Stimulated activated CD8-positive, alpha-beta memory T cell treated with anti-CD3 and anti-CD28 coated beads, Interleukin-12 subunit alpha, Interleukin-12 subunit beta, amount 100 ng/mL, for 4 hours (primary cell): ENCODE measurements at places on chromosomes 1 and 21.

DNA sequence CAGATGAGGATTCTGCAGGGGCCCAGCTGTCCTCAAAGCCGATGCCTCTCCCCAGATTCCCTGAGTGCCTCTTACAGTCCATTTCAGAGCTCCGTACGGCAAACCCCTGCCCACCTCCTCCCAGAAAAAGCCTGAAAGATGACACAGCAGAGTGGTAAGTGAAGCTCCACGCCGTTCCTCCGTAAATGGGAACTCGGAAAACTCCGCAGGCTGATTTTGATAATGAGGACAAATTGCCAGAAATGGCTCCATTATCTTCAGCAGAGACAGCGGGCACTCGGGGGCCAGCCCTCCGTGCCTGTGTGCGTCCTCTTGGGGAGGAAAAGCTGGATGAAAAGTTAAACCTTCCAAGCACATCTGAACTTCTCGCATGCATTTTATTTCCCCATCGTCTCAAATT is 81.1 kb downstream of the NPHP4 start:
- no peak for DNase-seq

DNA sequence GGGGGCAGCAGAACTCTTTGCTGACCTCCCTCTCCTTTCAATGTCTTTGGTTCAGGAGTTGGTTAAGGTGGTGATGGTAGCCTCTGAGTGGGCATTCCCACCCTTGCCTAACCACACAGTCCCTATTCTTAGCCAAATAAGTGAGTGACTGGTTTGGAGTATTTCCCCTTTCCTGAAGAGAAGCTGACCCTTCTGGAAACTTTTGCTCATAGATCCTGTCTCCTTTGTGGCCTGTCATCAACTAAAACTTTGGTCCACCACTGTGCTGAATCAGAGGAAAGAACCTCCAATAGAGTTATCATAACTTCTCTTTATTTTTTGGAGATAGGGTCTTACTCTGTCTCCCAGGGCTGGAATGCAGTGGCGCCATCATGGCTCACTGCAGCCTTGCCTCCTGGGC is 31.1 kb downstream of the C1orf21 start:
- DNase-seq: no peak

DNA sequence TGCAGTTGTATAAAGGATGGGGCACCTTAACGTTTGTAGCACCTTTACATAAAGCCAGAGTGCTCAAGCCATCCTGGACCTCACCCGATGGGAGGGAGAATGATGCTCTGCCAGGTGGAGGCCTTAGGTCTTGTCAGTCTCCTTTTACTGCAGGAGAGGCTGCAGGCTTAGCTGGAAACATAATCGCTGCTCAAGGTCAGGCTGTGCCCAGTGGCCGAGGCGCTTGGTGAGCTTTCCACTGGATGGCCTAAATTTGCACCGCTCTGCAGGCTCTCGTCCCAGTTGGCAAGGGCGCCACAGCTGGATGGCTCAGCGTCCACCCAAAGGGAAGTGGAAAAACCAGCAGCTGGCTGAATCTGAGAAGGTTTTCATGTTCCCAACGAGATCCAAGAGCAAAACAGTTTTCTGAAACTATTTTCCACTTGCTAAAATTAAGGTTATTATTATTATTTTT is 438.9 kb downstream of the CAMTA1 start:
- no peak for DNase-seq

DNA sequence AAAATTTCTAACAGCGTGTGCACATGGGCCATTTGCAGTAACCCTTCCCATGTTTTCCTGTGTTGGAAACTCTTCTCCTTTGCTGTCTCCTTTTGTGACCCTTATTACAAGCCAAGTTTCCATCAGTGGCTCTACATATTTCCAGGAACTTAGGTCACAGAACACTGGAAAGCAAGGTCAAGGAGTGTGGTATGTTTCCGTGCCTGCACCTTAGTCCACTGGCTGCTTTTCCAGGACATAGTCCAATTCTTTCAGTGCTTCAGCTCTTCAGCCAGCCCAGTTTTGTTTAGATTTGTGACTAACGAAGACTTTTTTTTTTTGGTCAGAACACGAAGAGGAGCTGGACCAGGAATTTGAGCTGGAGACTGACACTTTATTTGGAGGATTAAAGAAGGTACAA is 33.8 kb downstream of the HHAT start:
- DNase-seq: no peak

DNA sequence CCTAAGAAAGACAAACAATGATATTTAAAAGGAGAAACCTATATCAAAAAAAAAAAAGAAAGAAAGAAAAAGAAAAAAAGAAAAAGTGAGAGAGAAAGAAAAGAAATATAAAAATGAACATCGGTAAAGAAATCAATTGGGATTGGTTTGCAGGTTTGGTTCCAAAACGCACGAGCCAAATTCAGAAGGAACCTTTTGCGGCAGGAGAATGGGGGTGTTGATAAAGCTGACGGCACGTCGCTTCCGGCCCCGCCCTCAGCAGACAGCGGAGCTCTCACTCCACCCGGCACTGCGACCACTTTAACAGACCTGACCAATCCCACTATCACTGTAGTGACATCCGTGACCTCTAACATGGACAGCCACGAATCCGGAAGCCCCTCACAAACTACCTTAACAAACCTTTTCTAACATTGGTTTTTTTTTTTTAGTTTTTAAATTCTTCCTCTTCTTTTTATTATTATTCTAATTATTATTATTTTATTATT is 11.7 kb downstream of the LHX9 start:
- no peak for DNase-seq

DNA sequence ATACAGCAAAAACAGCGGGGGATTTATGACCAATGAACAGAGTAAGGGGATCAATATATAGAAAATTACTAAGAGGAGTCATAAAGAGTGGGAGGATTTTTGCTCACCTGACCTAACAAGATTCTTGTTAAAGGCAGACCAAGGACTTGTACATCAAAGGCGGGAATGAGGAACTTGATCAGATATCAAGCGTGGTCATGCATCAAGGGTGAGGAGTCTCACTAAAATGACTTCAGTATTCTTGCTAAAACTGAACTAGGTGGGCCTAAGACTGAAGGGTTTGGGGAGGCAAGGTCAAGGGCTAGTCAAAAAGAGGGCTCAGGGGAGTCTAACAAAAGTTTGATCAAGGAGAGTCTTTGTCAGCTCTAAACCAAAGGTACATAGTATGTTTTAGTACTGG is 2.1 kb downstream of the MOV10 start:
- DNase-seq: no peak

GRCh38 chr1:239841631-239842030 is 250.1 kb upstream of the FMN2 start:
- no peak for DNase-seq

DNA sequence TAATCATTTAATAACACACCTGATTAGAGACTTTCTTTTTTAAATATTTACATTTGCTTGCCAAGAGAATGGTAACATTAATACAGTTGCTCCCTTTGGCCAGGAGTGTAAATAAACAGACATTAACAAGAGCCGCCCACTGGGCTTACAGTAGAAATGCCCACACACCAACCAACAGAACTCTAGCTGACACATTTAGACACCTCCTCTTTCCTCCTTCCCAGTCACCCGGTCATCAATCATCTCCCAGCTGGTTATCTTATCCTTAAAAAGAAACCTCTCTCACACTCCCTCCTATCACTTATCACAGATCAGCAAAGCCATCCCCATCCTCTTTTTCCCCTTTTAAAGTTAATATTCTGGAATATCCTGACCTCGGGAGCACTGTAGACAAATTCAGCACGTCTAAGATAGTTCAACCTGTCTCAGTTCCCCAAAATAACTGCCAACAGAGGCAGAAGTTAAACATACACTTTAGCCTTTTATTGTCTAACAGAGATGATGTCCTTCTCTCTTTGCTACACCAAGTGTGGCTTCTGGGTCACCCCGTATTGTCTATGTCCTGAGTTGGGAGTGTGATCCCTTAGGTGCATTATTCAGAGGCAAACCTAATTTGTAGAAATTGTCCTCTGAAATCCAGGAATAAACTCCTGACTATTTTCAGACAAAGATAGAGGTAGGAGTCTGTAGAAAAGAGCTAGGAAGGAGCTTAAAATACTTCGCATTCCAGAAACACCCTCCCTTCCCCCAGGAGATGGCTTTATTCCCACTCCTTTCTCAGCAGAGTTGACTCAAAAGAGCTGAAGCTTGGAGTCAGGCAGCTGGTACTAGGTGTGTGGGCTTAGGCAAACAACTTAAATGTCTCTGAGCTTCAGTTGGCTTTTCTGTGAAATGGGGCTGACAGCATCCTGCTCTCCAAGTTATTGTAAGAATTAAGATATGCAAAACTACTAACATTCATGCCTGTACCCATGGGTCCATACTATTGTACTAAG is 8.8 kb downstream of the MYCL start:
- no peak for DNase-seq

- DNase-seq: no peak
Measured at GRCh38 chr1:169392406-169392805, 24.4 kb downstream of the BLZF1 start.

- DNase-seq: no peak
Measured at GRCh38 chr1:33931111-33931475, 67.2 kb downstream of the HMGB4 start.

GRCh38 chr1:147177611-147178380 is 5.5 kb upstream of the PRKAB2 start:
- no peak for DNase-seq

- DNase-seq: no peak
Measured at GRCh38 chr1:77556045-77556444, 126.4 kb downstream of the ZZZ3 start.

DNA sequence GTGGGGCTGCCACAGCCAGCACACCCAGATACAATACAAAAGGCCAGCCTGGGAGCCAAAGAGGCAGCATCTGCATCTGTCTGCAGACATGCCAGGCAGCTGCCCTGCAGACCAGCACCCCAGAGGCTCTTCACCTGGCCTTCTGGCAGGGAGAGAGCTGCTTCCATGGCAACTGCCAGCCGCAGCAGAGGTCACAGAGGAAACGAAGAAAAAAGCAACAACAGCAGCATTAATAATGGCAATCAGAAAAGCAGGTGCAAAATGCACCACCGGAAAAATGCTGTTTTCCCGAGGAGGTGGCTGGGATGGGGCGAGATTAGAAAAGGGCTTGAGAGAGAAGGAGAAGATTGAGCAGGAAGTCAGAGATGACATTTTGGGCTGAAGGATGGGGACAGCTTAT is 309.5 kb downstream of the PCP4 start:
- DNase-seq: no peak

- no peak for DNase-seq
Measured at GRCh38 chr1:58802640-58803399, 19.0 kb upstream of the JUN start.

GRCh38 chr1:241998412-241998921 is 431 bp downstream of the MAP1LC3C start:
- peak; percentile 8 for DNase-seq

DNA sequence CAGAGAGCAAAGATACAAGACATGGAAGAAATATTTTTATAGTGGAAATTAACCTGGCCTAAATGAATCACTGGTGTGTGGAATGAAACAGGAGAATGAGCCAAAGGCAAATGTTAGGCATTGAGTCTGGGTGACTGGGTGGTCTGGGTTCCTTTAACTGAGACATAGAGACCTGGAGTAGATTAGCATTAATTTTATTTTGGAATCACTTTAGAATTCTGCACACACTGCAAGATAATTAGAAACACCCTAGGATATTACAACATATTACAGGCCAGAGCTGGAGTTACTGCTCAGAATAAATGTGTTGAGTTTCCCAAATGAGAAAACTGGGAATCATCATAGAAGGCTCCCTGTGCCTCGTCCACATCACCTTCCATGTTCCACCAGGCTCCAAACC is 85.5 kb downstream of the PLPPR5 start:
- DNase-seq: no peak

GRCh38 chr1:153592748-153593147 is 20.2 kb downstream of the S100A16 start:
- DNase-seq: no peak

DNA sequence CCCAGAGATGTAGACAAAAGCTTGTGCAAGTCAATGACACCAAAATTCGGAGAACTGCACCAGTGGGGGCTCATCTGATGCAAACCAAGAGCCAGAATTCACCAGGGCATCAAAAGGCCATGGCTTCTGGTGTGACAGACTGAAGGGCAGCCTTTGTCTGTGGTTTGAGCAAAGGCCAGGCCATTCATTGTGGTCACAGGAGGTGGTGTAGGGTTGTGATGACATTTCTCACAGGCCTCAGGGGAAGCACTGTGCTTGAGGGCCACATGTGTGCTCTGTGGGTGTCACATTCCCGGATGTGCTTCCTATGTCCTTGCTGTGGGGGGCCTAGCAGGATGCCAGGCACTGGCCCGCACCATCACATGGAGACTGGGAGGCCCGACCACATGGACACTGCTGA is 22.5 kb upstream of the KCNE1 start:
- DNase-seq: no peak

GRCh38 chr21:46386734-46387088 is 62.8 kb downstream of the PCNT start:
- no peak for DNase-seq

DNA sequence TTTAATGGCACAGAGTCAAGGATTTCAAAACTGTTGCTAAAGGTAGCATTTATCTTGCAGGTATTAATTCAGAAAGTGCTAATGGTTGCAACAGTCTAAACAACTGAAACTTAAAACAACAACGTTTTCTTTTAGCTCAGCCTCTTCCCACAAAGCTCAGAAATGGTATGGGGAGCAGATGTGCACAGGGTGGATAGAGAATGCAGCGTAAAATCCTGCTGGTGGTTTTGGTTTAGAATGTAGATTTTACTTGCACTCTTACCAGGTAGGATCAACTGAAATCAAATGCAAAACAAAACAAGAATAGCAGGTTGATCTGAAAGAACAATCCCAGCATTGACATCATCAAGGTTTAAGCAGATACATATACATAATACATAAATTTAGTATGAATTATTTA is 3.8 kb upstream of the LRRC8C start:
- no peak for DNase-seq

DNA sequence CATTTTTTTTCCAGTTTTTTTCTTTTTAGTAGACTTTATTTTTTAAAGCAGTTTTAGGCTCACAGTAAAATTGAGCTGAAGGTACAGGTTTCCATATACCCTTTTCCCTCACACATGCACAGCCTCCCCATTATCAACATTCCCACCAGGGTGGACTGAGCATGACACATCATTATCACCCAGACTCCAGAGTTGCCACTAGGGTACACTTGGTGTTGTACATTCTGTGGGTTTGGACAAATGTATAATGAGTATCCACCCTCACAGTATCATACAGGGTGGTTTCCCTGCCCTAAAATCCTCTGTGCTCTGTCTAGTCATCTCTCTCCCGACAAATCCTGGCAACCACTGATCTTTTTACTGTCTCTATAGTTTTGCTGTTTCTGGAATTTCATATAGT is 3.0 kb upstream of the AIM2 start:
- DNase-seq: no peak

DNA sequence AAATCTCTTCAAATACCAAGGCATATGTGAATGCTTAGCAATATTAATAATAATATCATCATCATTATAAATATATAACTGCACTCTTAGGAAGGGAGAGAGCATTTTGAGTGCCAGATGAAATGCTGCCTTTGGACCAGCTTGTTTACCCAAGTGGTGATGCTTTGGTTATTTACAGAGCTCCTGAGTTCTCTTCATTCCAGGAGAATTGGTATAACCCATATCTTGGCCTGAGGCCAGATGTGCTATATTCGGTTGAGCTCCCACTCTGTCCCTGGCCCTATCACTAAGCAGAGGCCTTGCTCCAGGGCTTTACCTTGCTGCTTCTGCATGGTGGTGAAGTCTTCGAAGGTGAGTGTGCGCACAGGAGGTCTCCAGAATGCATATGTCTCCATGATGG is 89.4 kb downstream of the TBX15 start:
- no peak for DNase-seq

GRCh38 chr1:101145449-101145820 is 91.4 kb upstream of the S1PR1 start:
- no peak for DNase-seq

GRCh38 chr21:41188486-41189149 is 20.7 kb downstream of the BACE2 start:
- DNase-seq: no peak

GRCh38 chr1:153597206-153597605 is 15.7 kb downstream of the S100A16 start:
- DNase-seq: no peak
